ENCODE measurements at places on chromosomes 1 and 21.

DNA sequence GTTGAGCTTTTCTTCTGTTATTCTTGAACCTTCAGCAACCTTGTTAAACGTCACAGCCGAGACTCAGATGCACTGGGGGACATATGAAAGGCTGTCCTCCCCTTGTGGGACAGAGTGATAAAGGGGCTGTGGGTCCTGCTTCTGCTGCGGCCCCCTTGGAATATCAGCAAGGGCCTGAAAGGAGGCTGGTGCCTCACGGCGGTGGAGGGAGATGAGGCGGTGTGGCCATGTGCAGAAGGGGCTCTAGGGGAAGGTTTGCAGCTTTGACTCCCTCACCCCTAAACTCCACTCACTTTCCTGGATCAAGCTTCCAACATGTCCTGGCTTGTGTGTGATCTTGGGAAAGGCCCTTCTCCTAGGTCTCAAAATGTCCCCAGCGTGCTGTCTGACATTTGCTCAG, 270.7 kb upstream of the CSF3R start:
- H3K4me3 ChIP-seq = no peak overlapping the region
- no peak for DNase-seq
- no peaks in the 10 kb centered on the region for H3K36me3 ChIP-seq
- H3K27ac ChIP-seq = no peak overlapping the region
- peaks cover 14% of the 10 kb centered on the region for H3K27me3 ChIP-seq
- H3K4me1 ChIP-seq = no peaks in the 10 kb centered on the region

DNA sequence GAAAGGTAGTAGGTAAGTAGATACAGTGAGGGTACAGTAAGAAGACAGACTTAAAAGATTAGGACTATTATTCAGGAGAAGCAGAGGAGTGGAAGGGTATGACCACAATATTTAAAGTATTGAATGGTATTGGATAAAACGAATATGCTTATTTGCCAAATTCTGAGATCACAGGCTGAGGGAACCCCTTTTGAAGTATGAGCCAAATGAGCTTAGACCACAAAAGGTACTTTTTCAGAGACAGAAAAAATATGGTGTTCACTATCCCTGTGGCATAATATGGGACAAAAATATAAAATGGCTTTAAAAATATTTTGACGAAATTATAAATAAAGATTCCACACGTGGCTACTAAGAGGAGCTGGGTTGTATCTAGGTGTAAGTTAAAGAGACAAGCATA, 880 bp upstream of the MTF2 start:
- peak overlapping the region; percentile 99 for H3K4me3 ChIP-seq
- no peaks in the 10 kb centered on the region for H3K27me3 ChIP-seq
- peak overlapping the region; percentile 97 for H3K27ac ChIP-seq
- H3K36me3 ChIP-seq = peaks cover 10% of the 10 kb centered on the region
- no peak for DNase-seq
- H3K4me1 ChIP-seq = peaks cover 24% of the 10 kb centered on the region

- peak; percentile 88 for DNase-seq
- no peak overlapping the region for H3K4me3 ChIP-seq
- H3K27ac ChIP-seq = peak overlapping the region; percentile 72
- H3K36me3 ChIP-seq = no peaks in the 10 kb centered on the region
These were observed 47.0 kb downstream of the AHDC1 start for GRCh38 chr1:27556781-27557595.

- H3K27me3 ChIP-seq = peaks cover 14% of the 10 kb centered on the region
- no peaks in the 10 kb centered on the region for H3K4me1 ChIP-seq
- no peak overlapping the region for H3K4me3 ChIP-seq
- H3K36me3 ChIP-seq = no peaks in the 10 kb centered on the region
These were observed 75.2 kb downstream of the PAX7 start for GRCh38 chr1:18705811-18706210.

DNA sequence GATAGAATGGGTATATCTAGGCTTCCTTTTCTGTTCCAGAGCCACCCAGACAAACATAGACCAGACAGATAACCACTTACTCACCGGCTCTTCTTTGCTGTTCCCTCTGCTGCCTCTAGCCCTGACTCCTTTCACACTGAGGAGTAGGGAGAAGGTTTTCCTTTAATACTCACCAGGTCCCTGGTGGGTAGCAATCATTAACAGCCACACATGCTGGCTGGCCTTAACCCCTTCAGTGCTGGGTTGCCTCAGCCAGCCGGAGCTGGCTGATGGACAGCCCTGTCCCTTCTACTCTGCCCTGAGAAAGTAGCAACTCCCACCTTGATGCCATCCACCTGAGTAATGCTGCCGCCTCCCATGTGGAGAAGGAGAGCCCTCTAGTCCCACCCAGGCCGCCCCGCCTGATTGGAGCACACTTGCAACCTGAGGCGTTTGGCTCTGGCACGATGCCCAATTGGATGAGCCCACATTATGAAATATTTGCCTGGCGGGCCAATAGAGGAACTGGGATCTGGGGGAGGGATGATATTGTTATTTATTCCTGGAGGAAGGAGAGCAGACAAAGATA, 71.6 kb downstream of the PLEKHA6 start:
- peaks cover 22% of the 10 kb centered on the region for H3K4me1 ChIP-seq
- DNase-seq = no peak
- H3K27ac ChIP-seq = no peak overlapping the region
- H3K4me3 ChIP-seq = no peak overlapping the region

GRCh38 chr1:207745285-207745684, 6.6 kb upstream of the CD46 start:
- DNase-seq = no peak
- H3K4me3 ChIP-seq = no peak overlapping the region
- H3K4me1 ChIP-seq = peaks cover 17% of the 10 kb centered on the region
- no peak overlapping the region for H3K27ac ChIP-seq
- H3K36me3 ChIP-seq = no peaks in the 10 kb centered on the region

- H3K4me3 ChIP-seq = no peak overlapping the region
- H3K4me1 ChIP-seq = no peaks in the 10 kb centered on the region
- no peak for DNase-seq
- peak overlapping the region; percentile 52 for H3K27ac ChIP-seq
- peaks cover 27% of the 10 kb centered on the region for H3K36me3 ChIP-seq
- no peaks in the 10 kb centered on the region for H3K27me3 ChIP-seq
These were observed 41.2 kb downstream of the KCNAB2 start for GRCh38 chr1:6086762-6087376.

DNA sequence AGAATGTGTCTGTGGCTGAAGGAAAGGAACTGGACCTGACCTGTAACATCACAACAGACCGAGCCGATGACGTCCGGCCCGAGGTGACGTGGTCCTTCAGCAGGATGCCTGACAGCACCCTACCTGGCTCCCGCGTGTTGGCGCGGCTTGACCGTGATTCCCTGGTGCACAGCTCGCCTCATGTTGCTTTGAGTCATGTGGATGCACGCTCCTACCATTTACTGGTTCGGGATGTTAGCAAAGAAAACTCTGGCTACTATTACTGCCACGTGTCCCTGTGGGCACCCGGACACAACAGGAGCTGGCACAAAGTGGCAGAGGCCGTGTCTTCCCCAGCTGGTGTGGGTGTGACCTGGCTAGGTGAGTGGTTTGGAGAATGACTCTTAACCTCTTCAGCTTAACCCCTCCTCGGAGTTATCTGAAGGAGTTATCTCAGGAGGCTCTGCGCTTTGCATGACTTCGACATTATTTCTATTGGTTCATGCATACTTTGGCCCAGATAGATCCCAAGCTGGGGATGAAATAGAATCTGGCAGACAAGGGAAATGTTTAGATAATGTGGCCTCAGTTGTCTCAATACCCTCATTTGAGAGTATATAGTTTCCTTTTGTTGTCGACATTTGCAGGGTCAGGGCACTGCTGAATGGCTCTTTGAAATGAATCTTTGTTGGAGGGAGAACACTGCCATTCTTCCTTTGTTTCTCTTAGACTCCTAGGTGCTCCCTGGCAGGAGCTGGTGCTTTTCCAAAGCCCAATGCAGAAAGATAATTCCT, 39.7 kb downstream of the PTGFRN start:
- no peak for DNase-seq
- H3K4me3 ChIP-seq = no peak overlapping the region
- no peak overlapping the region for H3K27ac ChIP-seq
- peaks cover 9% of the 10 kb centered on the region for H3K4me1 ChIP-seq

- H3K36me3 ChIP-seq = no peaks in the 10 kb centered on the region
- H3K27ac ChIP-seq = no peak overlapping the region
- H3K27me3 ChIP-seq = peaks cover 39% of the 10 kb centered on the region
- peak overlapping the region; percentile 84 for H3K4me3 ChIP-seq
- peaks cover 29% of the 10 kb centered on the region for H3K4me1 ChIP-seq
These were observed 676 bp upstream of the CTTNBP2NL start for GRCh38 chr1:112395256-112395820.

GRCh38 chr1:223837687-223838086, 8.1 kb downstream of the TP53BP2 start:
- DNase-seq = no peak
- no peak overlapping the region for H3K4me3 ChIP-seq
- H3K4me1 ChIP-seq = peaks cover 35% of the 10 kb centered on the region
- peak overlapping the region; percentile 54 for H3K27ac ChIP-seq

DNA sequence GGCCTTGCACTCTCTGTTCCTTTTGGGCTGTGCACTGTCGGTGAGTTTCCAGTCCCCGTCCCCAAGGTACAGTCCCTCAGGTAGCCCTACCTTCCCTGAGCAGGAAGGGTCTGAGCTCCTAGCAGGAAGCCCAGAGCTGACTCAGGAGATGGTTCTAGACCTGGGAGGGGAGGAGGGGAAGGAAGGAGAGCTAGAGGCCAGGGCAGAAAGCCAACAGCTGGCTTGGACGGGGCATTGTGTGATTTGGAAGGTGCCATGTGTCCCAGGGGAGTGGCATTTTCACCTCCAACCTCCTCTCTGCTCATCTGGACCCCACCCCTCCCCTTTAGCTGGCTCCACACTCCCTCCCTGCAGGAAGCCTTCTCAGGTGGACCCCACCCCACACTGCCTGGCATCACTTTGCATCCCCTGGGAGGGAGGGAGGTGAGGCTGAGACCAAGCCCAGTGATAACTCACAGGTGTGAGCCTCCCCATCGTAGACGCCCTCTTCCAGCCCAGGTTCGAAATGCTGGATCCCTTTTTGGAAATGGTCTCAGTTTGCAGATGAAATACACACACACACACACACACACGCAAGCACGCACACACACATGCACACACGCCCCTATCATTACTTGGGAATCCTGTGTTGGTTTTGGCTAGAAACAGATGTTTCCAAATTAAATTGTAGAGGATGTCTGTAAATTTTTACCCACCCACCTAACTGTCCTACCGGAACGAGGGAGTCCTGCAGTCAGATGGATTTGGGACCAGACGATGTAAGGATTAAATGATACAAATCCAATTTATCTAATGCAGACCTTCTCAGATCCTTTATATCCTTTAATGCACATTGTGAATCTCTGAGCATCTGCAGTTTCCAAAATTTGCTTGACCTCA, 19.7 kb upstream of the IFNLR1 start:
- peaks cover 11% of the 10 kb centered on the region for H3K27me3 ChIP-seq
- H3K27ac ChIP-seq = no peak overlapping the region
- no peak overlapping the region for H3K4me3 ChIP-seq
- H3K4me1 ChIP-seq = peaks cover 9% of the 10 kb centered on the region
- H3K36me3 ChIP-seq = no peaks in the 10 kb centered on the region

- peaks cover 4% of the 10 kb centered on the region for H3K27me3 ChIP-seq
- H3K4me1 ChIP-seq = no peaks in the 10 kb centered on the region
- no peaks in the 10 kb centered on the region for H3K36me3 ChIP-seq
- H3K4me3 ChIP-seq = no peak overlapping the region
These were observed 19.5 kb downstream of the PADI1 start for GRCh38 chr1:17224434-17224833.

DNA sequence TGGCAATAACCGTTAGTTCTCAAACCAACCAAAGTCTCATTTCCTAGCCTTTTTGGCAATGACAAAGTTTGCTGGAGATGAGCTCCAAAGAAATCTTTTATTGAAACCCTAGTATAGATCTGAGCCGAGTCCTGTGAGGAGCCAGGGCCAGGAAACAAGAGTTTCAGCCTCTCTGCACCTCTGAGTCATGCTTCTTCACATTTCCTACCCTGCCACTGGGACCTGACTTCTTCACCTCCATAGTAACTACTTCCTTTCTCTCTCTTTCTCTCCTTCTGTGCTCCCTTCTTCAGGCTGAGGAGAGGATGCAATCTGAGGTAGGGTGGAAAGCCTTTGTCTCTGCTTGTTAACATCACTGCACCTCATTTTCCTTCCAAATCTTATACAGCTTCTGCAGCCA, 38.7 kb upstream of the IPO9 start:
- no peaks in the 10 kb centered on the region for H3K36me3 ChIP-seq
- no peaks in the 10 kb centered on the region for H3K27me3 ChIP-seq
- H3K4me1 ChIP-seq = peaks cover 9% of the 10 kb centered on the region
- no peak for DNase-seq
- no peak overlapping the region for H3K27ac ChIP-seq
- no peak overlapping the region for H3K4me3 ChIP-seq

DNA sequence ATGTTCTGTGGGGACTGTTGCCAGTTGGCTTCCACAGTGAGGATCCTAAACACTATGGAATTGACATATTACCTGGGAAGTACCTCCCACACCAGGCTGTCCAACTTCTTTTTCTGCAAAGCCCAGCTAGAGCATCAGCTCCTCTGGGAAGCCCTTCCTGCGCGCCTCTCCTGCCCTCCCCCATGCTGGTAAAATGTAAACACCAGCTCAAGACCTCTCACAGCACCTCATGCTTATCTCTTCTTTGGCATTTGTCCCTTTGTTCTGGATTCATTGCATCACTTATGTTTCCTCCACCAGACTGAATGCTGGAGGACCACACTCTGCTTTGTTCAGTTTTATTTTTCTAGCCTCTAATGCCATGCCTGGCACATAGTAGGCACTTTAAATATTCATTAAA, 172.1 kb downstream of the HHAT start:
- H3K27me3 ChIP-seq = no peaks in the 10 kb centered on the region
- no peaks in the 10 kb centered on the region for H3K4me1 ChIP-seq
- H3K4me3 ChIP-seq = no peak overlapping the region
- no peak overlapping the region for H3K27ac ChIP-seq
- no peak for DNase-seq
- H3K36me3 ChIP-seq = no peaks in the 10 kb centered on the region

GRCh38 chr1:152735648-152736047, 22.2 kb upstream of the KPRP start:
- no peaks in the 10 kb centered on the region for H3K4me1 ChIP-seq
- no peaks in the 10 kb centered on the region for H3K36me3 ChIP-seq
- H3K27ac ChIP-seq = no peak overlapping the region
- no peak for DNase-seq
- H3K4me3 ChIP-seq = no peak overlapping the region

- no peak overlapping the region for H3K4me3 ChIP-seq
- peaks cover 3% of the 10 kb centered on the region for H3K36me3 ChIP-seq
- H3K27me3 ChIP-seq = peaks cover 4% of the 10 kb centered on the region
- H3K4me1 ChIP-seq = no peaks in the 10 kb centered on the region
- H3K27ac ChIP-seq = no peak overlapping the region
These were observed 238.6 kb downstream of the DUSP10 start for GRCh38 chr1:221503268-221503667.

Data from activated CD8-positive, alpha-beta T cell treated with anti-CD3 and anti-CD28 coated beads for 36 hours (primary cell).